ENCODE measurements at places on chromosomes 12 and 14.

GRCh38 chr14:24915403-24915921, 134.5 kb downstream of the STXBP6 start:
- no peak for DNase-seq

- DNase-seq = no peak
Measured at GRCh38 chr12:12977231-12977630, 22.8 kb downstream of the HEBP1 start.

DNA sequence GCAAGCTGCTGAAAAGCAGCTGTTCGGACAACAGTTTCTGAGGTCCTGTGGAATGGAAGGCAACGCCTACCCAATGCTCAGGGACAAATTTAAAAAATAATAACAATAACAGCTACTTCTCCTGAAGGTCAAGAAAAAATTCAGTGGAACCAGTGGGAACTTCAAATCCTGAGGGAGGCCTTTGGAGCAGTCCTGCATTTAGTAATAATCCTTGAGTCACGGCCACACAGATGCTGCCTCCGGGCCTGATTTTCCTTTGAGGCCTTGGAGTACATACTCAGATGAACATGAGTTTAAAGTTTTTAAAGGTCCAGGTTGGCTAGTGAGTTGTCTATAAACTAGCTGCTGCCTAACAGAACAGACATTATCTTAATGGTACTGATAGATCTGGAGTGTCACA, 268.0 kb downstream of the MSRB3 start:
- DNase-seq = no peak

GRCh38 chr14:106652494-106652893, 1126.1 kb downstream of the TMEM121 start:
- DNase-seq = no peak

- no peak for DNase-seq
Measured at GRCh38 chr14:89922031-89922907, 32.3 kb downstream of the EFCAB11 start.

GRCh38 chr12:53097207-53097563, 282 bp upstream of the IGFBP6 start:
- DNase-seq = no peak

- DNase-seq = no peak
Measured at GRCh38 chr12:40327535-40327934, 102.7 kb downstream of the LRRK2 start.

DNA sequence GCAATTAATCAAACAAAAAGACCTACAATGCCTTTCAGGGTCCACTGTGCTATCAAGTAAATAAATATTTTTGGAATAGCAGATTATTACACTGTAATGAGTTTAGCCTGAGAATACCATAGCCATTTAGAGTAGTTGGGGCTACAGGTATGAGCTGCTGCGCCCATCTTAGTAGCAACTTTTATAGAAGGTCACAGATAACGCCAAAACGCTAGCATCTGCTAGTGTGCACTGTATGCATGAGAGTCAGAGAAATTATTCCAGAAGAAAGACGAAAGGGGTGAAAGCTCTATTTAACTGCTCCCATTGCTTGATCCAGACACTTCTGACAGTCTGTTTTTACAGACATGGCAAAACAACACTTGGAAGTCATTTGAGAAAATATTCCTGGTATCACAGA, 48.5 kb upstream of the SLC2A13 start:
- DNase-seq = no peak

DNA sequence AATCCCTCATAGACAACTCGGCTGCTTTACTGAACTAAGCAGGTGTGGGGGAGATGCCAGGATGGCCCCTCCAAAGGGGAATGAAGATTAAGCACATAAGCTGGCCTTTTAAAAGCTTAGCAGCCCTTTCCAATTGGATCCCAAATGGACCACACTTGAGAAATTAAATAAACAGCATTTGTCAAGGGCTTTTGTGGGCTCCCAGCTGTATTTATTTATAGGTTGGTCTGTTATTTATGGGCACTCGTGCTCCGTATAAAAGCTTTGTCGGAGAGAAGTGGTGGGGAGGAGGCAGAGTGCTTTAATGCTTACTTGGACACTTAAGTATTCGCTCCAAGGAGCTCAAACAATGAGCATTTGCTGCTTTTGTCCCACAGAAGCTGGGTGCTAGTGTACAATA, 580.2 kb downstream of the MED13L start:
- no peak for DNase-seq

GRCh38 chr14:33035416-33036194, 96.9 kb downstream of the NPAS3 start:
- DNase-seq = no peak

GRCh38 chr12:92759634-92760268, 57.0 kb downstream of the PLEKHG7 start:
- DNase-seq = no peak

DNA sequence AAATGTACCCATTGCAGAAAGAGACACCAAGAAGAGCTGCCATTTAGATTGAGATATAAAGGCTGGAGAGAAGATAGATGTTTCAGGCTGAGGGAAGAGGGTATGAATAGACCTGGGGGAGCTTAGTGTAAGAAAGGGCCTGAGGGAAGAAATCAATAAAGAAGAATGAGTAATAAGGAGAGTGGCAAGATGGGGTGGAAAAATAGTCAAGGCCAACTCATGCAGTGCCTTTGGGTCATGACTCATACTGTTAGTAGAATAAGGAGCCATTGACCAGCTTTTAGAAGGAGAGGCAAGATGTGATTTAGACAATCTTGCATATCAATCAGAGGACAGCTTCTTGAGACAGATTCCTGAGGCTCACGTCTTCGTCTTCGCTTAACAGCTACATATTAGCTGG, 287.5 kb downstream of the DUSP6 start:
- no peak for DNase-seq

DNA sequence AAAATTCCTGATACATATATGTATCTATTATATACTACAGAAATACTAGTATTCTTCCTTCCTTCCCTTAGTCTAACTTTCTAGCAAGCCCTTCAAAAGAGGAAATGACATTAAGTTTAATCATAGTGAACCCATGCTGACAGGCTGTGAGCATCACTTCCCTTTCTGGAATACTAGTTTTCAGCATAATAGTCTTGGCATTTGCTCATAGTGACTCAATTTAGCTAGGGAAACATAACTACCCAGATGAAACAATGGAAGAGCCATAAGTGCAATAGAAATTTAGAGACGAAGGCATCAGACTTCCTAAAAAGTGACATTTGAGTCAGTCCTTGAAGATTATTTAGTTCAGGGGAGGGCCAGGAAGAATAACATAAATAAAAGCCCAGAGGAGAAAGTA, 184.5 kb upstream of the CRY1 start:
- DNase-seq = no peak

DNA sequence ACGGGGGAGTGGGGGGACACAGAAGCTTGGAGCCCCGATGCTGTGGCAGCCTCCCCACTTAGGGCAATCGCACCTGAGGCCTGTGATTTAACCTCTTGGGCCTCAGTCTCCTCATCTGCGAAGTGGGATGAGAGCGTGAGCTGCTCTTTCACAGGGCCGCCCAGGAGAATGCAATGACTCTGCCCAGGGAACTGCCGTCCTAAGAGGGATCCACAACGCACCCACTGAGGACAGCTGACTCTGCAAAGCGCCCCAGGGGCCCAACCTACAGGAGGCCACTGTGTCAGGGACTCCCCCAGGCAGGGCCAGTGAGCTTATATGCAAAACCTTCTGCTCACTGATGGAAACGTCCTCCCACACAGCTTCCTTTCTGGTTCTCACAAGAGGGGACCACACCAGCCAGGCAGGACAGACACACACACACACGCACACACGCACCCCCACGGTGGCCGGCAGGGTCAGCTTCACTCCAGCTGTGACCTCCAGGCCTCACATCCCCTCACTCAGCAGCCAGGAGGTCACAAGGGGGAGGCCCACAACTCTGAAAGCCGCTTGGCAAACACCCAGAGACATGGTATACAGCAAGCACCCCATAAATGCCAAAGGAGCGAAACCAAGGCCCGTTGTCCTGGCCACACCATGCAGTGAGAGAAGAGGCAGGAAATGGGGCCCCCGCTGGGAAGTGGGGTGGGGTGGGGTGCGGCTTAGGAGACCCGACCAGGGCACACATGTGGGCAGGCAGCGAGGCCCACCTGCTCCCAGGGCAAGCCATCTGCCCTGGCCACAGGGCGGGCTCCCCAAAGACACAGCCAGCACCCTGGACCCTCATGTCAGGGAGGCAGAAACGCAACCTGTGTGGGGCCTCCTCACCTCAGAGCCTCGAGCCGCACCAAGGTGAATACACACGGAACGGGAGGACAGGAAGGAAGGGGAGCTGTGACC, 73.3 kb downstream of the NCOR2 start:
- DNase-seq = peak; percentile 46

- DNase-seq = no peak
Measured at GRCh38 chr12:59005193-59005955, 85.1 kb upstream of the LRIG3 start.
